NCI-H2081 treated with DMSO at 0.1 percent for 48 hours (cell line): ENCODE measurements at places on chromosomes 2 and 18.

GRCh38 chr2:54289917-54290316 lies 33.9 kb upstream of the TSPYL6 start:
- no peak for DNase-seq

DNA sequence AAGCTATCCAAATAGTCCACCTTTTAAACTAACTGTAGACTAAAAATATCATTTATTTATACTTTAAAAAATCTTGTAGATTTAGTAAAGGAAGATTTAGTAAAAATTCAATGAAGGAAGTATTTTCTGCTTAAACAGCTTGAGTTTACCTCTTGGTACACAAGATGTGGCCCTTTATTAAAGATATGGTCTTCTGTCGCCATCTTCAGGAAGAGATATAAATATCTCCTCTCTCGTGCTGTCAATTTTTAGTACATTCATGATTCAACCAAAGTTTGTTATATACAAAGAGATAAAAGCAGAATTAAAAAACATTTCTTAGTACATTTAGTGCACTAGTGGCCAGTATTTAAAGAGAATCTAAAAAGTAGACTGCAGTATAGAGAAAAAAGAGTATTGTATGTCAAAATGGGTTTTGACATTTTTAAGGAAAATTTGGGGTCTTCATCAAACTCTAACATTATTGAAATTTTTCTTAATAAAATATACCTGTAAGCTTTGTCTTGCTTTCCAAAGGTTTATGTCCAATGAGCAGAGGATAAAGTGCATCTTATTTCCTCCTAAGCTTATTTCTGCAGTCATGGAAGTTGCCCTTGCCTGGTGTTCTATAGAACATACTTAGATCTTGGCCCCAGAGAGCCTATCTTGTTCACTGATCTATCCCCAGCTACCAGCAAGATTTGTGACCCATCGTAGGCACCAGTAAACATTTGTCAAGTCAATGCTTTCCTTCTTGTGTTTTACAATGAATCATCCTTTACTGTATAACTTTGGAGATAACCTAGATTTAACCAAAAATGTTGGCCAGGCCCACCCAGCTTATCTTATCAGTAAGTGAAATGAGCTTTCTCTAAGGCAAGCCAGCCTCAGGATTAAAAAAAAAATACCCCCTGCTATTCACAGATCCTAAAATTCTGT lies 18.5 kb upstream of the EML6 start:
- DNase-seq: peak; percentile 14

DNA sequence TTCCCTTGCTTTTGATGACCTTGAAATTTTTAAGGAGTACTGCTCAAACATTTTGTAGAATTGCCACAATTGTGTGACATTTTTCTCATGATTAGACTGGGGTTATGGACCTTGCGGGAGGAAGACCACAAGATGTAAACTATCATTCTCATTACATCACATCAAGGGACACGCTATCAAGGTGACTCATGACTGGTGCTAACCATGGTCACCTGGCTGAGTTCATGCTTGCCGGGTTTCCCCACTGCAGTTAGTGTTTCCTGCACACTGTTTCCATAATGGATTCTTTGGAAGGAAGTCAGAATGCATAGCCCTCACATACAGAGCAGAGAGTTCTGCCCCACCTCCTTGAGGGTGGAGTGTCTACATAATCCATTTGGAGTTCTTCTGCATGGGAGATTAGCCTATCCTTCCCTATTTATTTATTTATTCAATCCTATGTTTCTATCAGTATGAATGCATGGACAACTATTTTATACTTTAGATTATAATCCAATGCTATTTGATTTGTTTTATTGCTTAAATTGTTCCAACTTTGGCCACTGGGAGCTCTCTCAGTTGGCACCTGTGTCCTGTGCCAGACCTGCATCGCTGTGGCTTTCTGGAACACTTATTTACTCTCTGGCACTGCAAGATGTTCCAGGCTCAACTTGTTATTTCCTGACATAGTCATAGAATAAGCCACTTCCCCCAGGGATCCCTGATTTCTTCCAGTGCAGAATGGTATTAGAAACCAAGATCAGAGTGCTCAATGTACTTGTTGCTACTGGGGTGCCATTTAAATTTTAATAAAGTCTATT lies 6.0 kb downstream of the MC2R start:
- no peak for DNase-seq

DNA sequence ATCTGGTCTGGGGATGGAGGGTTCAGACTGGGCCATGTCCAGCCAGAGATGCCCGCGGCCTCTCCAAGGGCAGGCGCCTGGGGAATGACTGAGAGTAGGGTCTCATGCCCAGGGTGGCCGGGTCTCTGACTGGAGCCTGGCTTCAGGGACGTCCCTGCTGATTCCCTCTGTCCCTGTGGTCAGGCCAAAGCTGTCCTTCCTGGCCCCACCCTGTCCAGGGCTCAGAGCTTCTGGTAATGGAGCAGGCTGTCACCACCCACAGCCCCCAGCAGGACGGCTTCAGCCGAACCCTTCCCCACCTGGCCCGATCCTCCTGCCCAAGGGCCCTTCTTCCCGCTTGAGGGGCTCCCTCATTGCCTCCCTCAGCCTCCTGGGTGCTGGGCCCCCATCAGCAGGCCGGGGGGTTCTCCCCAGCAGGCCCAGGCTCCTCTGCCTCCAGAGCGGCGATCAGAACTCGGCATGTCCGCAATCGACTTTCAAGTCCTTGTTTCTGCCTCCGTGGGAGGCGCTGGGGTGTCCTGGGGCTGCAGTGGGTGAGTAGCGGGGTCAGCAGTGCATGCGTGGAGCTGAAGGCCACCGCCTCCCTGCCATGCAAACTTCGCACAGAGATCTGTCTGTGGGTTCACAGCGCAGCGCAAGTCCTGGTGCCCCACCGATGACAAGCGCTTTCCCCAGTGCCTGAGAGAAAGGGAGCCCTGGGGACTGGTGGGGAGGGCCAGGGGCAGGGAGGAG lies 18.3 kb downstream of the RAMP1 start:
- DNase-seq: no peak

GRCh38 chr18:10247021-10247741 lies 207.3 kb upstream of the APCDD1 start:
- no peak for DNase-seq

DNA sequence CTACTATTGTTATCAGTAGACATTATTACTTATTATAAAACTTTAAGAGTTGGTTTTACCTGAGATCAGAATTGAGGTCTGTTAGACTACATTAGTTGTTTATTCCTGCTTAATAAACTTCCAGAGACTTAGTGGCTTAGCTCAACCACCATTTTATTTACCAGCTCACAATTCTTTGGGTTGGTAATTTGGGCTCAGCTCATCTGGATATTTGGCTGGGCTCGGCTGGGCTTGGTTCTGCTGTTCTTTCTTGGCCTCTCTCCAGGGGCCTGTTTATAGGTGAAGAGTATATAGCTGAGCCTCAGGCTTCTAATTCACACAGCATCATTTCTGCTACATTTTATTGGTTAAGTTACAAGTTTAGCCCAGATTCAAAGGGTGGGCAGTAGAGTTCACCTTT lies 67.9 kb downstream of the CCDC138 start:
- DNase-seq: no peak

GRCh38 chr18:8274370-8274769 lies 334.9 kb upstream of the RAB12 start:
- no peak for DNase-seq

- no peak for DNase-seq
Measured at GRCh38 chr2:233764761-233765160, 4.7 kb downstream of the UGT1A1 start.

- DNase-seq: no peak
Measured at GRCh38 chr2:42171396-42171980, 2.3 kb downstream of the EML4 start.

- peak; percentile 20 for DNase-seq
Measured at GRCh38 chr2:168920504-168921157, 19.5 kb downstream of the G6PC2 start.

- DNase-seq: no peak
Measured at GRCh38 chr2:178700922-178701342, 106.3 kb downstream of the TTN start.

GRCh38 chr2:198097630-198098029 lies 293.2 kb downstream of the PLCL1 start:
- no peak for DNase-seq

GRCh38 chr18:34872066-34872465 lies 162.0 kb downstream of the DTNA start:
- no peak for DNase-seq

GRCh38 chr2:85661139-85661858 lies 6.7 kb downstream of the SFTPB start:
- DNase-seq: no peak

- no peak for DNase-seq
Measured at GRCh38 chr18:13211534-13211933, 7.0 kb upstream of the LDLRAD4 start.

GRCh38 chr18:63553081-63553480 lies 10.9 kb downstream of the SERPINB12 start:
- DNase-seq: no peak

- no peak for DNase-seq
Measured at GRCh38 chr2:139773720-139774277, 993.6 kb upstream of the NXPH2 start.

- no peak for DNase-seq
Measured at GRCh38 chr2:10225291-10226037, 77.2 kb upstream of the HPCAL1 start.

DNA sequence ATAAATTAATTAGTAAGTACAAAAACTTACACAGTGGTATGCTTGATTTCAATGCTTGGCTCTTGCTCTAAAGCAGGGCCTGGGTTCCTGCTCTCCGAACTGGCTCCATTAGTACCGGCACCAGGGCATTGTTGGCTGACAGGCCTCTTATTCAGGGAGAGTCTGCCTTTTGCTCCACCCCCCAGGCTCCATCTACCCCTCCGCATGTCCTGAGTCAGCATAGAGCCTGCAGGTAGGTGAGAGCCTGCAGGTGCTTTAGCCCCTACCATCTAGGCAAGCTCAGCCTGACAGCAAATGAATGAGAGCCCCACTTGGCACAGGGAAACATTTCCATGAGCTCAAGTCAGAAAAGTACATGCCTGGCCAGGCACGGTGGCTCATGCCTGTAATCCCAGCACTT lies 35.1 kb upstream of the EFHD1 start:
- DNase-seq: no peak

DNA sequence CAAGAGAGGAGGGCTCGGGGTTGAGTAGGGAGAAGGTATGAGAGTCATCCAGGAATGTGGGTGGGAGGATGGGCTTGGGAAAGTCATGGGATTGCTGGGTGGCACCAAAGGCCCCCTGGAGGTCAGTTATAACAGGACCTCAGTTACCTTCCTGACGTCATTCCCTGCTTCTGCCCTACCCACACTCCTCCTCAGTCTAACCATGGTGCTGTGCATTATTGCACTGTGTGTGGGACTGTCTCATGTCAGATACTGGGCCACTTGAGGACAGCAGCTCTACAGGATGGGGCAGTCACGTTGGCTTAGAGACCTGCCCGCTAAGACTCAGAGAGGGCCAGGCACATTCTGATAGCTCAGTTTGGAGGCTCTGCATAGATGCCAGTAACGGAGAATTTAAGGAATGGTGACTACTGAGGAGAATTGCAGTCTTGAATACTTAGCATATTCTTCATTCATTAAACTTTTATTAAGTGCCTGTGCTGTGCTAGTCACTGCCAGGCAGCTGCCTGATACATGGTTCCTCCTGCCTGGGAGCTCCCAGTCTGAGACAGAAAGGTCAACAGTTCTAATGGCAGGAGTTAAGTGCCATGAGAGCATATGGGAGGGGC lies 90.5 kb downstream of the LAMA3 start:
- no peak for DNase-seq

GRCh38 chr2:236638707-236639106 lies 69.1 kb downstream of the ACKR3 start:
- no peak for DNase-seq

GRCh38 chr2:75491129-75491753 lies 69.5 kb downstream of the EVA1A start:
- DNase-seq: peak; percentile 74

DNA sequence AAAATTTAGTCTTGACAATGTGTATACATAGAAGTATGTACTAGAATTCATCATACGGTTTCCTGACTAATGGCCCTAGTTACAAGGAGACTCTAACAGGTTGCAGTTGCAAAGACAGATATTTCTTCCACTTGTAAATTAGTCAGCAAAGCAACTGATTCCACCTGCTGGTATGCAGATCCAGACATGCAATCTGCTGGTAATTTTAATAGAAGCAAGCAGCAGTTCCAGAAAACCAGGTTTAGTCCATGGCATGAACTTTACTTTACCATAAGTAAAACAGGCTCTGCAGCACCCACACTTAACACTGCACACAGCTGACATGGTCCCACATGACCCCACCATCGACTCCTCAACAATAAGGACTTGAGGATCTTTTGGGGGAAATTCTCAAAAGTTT lies 110.9 kb upstream of the SP3 start:
- no peak for DNase-seq

DNA sequence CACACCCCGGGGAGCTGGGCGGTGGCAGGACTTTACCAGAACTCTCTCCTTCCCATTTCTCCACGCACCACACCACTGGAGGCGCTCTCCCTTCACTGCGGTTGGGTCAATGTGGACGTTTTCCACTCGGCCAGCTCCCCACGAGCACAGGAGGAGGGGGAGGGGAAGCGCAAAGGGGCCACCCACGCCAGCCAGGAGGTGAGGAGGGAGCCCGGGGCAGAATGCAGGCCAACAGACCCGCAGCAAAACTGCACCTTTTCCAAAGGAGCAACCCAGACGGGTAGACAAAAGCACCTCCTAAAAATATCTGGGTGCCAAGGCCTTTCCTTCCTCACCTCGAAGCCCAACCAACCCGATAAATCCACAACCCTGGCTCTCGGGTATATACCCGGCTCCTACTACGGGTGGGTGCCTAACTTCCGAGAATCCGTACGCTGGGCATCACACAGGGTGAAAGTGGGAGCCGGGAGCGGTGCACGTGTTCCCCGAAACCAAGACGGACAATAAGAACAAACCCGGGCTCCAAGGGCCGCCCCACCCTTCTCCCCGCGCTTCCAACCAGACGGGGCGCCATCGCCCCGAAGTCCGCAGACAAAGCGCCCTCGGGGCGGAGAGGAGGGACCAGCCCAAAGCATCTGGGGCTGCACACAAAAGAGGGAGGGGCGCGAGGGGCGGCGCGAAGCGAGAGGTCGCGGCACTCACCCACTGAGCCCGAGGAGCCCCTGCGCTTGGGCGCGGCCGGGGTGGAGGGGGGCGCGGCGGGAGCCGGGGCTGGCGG lies 1.0 kb downstream of the RTN4 start:
- peak; percentile 60 for DNase-seq

GRCh38 chr2:11758647-11759046 lies 12.2 kb downstream of the LPIN1 start:
- DNase-seq: no peak

DNA sequence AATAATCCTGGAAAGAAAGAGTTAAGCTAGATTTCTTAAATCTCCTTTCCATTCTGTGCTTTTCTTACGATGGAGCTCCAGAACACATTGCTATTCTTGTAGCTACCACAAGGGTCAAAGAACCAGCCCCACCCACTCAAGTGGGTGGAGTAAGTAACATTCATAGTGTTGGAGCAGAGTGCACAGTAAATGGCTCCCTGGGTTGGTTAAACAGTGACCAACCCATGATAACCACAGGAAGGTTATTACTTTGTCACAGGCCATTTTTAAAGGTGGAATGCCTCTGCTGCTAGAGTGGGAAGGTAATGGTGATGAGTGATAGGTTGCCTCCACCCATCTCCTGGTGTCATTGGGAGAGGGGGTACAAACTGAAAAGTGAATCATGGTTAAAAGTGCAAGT lies 13.9 kb downstream of the ARPC2 start:
- no peak for DNase-seq

GRCh38 chr2:3491306-3491705 lies 28.0 kb downstream of the ADI1 start:
- no peak for DNase-seq

- DNase-seq: no peak
Measured at GRCh38 chr2:180057706-180058412, 50.8 kb upstream of the CWC22 start.

GRCh38 chr2:219229305-219230058 lies at the start of the genes ANKZF1 and ATG9A:
ANKZF1 (plus strand) TSS chr2:219229806; CDS start chr2:219230258, 452 bp downstream.
ATG9A (minus strand) TSS chr2:219229636; CDS start chr2:219228024, 1,612 bp downstream.
- peak; percentile 93 for DNase-seq

- no peak for DNase-seq
Measured at GRCh38 chr18:53689886-53690285, 534.6 kb downstream of the MBD2 start.
